ENCODE measurements at places on chromosomes 6 and 20.

DNA sequence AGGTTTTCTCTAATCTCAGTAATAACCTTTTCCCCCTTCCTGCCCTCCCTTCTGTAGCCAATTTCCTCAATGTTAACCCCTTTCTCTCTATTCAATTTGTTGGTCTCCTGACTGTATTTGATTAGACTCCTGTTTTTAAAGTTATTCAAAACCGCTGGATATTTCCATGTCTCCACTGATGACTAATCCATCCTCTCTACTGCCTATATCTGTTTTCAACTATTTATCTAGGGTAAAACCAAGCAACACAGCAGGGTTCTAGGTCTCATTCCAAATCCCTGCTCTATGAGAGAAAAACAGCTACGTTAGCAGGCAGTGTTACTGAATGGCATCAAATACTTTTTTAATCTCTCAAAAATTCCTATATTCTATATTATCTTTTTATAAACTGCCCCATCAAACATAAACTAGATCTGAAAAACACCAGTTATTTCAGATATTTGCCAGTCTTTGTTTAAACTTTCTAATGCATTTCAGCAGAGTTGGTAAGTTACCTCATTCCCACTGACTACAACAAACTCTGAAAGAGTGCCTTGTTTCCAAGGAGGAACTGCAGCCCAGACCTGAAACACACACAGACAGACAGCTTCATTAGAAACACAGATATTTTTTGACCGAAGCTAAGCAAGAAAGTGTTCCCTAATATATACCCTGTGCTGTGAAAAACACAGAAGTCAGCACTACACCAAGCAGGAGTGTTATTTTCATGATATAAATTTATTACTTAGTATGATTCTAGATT, 8.2 kb downstream of the RTN4IP1 start:
- no peak for DNase-seq

DNA sequence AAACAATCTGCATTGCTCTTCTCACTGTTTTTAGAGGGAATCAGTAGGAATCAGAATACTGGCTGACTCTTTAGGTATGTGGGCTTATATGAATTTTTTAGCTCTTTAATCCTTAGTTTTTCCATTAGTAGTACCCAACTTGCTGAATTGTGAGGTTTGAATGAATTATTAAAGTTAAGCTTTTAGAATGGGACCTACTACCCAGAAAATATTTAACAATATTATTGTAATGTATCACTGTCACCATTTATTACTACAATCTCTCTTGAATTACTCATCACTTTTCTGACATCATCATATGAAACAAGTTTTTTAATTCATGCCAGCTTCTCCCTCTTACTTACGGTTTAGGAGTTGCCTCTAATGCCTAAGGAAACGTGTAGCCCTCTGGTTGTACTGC, 212.7 kb downstream of the BCKDHB start:
- no peak for DNase-seq

DNA sequence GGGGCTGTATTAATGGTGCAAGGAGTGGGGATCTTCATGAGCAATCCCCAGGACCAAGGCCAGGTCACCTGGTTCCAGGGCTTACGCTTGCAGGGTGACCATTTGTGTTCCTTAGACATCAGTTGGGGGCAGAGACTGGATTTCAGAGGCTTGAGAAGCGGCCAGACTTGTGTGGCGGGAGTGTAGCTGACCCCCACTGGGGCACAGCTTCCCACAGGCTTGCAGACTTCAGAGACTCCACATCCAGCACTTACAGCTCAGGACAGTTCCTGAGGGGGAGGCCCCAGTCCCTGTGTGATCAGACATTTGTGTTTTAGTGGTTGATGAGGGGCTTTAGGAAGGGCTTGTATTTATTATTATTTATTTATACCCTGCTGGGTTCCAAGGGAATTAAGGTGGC, 15.3 kb downstream of the TJAP1 start:
- no peak for DNase-seq

DNA sequence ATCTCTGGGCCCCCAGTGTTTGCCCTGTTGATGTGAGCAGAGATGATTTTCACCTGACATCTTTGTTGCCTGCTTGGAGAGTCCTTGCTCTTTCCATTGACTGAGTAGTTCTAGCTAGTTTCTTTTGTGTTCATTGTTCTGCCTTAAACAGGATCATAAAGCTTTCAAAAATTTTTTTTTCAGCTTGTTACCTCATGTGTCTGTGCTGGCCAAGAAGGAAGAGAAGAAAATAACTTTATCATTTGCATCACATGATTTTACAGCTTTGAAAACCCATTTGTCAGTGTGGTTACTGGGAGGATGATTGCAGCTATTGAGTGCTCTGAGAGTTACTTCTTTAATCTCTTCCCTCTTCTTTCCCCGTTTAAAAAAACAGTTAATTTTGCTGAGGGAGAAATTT, 16.0 kb downstream of the FOXO3 start:
- DNase-seq, result no peak

- no peak for DNase-seq
Observed at GRCh38 chr6:40413239-40413638, 173.9 kb downstream of the LRFN2 start.
